ENCODE measurements at places on chromosomes 4 and X.

DNA sequence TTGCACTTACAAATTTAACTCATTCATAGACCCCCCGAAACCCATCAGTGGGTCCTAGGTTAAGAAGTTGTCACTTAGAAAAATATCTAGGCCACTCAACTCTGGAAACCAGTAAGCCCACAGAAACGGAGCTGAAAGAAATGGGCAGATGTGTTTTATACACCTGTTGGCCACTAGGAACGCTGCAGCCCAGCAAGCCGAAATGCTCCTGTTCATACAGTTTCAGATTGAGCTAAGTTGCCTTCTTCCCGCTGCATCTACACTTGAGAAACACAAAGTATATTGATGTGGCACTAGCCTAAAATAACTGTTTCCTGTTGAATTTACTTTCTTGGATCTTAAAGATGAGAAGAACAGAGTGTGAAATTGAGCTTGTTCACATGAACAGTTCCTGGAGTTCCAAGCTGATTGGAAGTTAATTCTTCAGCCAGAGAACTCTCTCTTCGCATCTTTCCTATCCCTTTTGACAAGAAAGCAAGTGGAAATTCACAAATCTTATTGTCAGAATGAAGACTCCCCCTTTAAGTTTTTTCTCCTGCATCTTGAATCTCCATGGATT is 174.1 kb downstream of the RBMX2 start:
- no peak for DNase-seq

GRCh38 chr4:127782025-127782274 is 172 bp upstream of the HSPA4L start:
- DNase-seq, result no peak

GRCh38 chr4:85102606-85103005 is 136.1 kb upstream of the WDFY3 start:
- DNase-seq, result no peak

DNA sequence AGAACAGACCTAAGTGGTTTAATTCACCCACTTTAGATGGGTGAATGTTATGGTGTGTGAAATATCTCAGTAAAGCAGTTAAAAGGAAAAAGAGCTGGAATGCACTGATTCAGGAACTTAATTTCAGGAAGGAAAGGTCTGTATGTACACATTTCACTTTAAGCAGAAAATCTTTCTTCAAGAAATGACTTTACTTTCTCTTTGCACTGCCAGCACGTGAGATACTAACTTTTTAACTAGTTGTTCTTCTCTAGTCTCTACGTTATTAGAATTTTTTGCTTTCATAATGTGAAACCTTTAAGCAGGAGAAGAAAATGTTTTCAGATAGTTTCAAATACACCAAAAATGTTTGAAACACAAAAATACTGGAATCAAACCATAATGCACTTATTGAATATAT is 18.8 kb downstream of the C4orf46 start:
- no peak for DNase-seq

- no peak for DNase-seq
These were observed 115.7 kb upstream of the FAT1 start for GRCh38 chr4:186839122-186840037.

DNA sequence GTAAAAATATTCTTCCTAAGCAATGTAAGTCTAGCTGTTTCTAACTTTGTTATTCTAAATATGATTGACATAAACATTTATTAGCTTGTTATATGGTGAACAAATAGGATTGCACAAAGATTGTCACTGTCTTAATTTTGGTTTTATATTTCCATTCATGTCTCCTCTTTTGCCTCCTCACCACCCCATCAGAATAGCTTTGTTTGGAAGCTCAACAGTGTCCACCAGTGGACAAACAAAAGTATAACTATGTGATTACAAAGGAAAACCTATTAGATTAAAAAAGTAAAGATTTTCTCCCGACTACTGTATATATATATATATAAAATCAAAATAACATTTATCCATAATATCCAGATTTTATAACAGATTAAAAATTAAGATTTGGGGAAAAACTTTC is 468.2 kb downstream of the ZIC3 start:
- DNase-seq, result no peak
